Stimulated activated CD8-positive, alpha-beta memory T cell treated with anti-CD3 and anti-CD28 coated beads, Interleukin-7, amount 100 ng/mL, for 1 hour (primary cell): ENCODE measurements at places on chromosomes 4 and X.
A peak's percentile ranks its signal among the peaks of the same experiment; 100 is the strongest.

DNA sequence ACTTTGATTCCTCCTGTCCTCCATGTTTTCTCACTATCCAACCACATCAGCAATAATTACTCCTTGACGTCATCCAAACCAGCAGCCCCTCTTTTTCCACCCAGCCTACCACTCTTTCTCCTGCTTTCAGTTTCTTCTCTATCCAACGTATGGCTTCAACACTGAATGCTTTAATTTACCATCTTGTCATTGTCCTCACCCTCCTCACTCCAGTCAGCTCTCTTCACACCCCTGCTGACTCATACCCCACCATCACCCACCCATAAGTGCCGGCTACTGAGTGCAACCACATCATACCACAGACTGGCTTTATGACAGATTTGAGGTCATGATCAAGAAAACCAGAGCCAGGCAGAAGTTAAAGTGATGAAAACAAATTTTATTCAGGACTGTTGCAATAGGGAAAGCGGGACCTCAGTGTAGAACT lies 9.8 kb upstream of the ANXA5 start:
- peak; percentile 20 for DNase-seq

- DNase-seq: no peak
These were observed 124.1 kb upstream of the PRR32 start for GRCh38 chrX:126695375-126695896.

- DNase-seq: no peak
These were observed 188.0 kb upstream of the RPL34 start for GRCh38 chr4:108432418-108432817.

DNA sequence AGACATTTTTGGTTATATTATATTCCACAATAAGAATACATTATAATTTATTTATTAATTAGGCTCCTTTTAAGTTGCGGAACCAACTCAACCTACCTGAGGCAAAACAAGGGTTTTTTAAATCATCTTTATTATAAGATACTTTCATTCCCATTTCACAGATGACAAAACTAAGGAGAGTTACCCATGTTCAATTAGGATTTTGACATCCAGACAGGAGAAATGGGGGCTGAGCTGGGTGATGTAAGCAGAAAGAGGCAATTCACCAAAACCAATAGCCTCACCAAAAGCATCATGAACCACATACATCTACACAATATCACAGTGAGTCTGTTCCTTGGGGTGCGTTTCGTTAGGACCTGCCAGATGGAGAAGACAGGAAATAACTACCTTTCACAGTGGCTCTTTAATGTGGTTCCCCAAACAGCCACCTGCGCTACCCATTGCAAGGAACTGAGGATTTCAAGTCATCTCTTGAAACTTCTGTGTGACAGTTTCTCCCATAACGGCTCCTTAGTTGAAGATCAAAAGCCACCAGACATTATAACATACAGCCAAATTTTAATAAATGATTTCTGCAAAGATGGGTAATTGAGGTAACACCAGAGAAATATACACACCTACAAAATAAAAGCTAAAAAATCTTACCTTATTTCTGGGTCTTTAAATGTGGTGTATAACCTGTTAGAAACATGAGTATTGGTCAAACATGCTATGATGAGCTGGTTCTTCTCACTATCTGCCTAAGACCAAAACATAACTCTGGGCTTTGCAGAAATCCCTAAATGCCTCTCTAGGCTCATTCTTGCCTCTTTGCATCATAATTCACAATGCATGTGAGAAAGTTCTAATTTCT lies 190.6 kb upstream of the LEF1 start:
- no peak for DNase-seq

- DNase-seq: no peak
These were observed 279.7 kb downstream of the SPRY1 start for GRCh38 chr4:123676071-123676889.

DNA sequence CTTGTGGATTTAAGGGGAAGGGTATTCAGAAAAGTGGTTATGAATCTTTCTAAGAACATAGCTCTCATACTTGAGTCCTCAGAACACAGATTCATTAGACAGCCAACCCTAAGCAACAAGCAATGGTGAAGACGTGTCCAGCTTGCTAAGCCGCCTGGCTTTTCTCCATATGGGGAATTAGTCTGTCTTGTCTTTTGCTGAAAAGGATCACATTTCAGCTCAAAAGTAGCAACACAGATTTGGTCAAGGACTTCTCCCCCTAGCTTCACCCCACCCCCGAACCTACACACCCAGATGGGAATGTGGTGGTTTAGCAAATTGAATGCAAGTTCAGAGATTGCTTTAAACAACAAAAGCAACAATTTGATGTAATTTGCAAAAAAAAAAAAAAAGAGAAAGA lies 103.3 kb upstream of the RASGEF1B start:
- DNase-seq: no peak

GRCh38 chr4:54063737-54064316 lies 578 bp downstream of the CHIC2 start:
- DNase-seq: peak; percentile 4

DNA sequence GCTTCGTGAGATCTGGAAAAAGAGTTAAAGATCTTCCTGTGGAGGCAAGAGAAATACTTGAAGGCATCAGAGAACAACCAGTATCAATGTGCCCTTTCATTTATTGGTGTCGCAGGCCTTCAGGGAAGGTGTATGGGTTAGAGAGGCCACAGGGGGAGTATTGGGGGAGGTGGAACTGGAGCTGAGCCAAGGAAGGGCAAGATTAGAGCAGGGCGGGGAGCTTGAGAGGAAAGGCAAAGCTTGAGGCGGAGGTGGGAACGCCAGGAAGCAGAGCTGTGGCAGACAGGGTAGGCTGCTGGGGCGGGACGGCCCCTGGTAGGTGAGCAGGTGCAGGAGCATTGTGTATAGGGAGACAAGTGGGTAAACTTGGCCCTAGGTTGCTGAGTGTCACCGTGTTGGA lies 329.9 kb downstream of the ARHGAP10 start:
- no peak for DNase-seq
